AG10803 (cell line): ENCODE measurements at places on chromosomes 13 and 19.

- peak; percentile 37 for DNase-seq
Observed at GRCh38 chr13:29454931-29455481, 140.5 kb downstream of the SLC7A1 start.

DNA sequence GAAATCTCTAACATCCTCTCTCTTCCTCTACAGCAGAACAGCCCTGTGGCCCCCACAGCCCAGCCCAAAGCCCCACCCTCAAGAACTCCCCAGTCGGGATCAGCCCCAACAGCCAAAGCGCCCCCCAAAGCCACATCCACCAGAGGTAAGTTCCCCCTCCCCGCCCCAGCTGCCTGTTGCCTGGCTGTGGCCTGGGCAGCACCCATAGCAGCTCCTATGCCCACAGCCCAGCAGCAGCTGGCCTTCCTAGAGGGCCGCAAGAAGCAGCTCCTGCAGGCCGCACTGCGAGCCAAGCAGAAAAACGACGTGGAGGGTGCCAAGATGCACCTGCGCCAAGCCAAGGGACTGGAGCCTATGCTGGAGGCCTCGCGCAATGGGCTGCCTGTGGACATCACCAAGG is 14.5 kb downstream of the CC2D1A start:
- DNase-seq = no peak

GRCh38 chr13:99085139-99085807 is 107.4 kb upstream of the DOCK9 start:
- no peak for DNase-seq

DNA sequence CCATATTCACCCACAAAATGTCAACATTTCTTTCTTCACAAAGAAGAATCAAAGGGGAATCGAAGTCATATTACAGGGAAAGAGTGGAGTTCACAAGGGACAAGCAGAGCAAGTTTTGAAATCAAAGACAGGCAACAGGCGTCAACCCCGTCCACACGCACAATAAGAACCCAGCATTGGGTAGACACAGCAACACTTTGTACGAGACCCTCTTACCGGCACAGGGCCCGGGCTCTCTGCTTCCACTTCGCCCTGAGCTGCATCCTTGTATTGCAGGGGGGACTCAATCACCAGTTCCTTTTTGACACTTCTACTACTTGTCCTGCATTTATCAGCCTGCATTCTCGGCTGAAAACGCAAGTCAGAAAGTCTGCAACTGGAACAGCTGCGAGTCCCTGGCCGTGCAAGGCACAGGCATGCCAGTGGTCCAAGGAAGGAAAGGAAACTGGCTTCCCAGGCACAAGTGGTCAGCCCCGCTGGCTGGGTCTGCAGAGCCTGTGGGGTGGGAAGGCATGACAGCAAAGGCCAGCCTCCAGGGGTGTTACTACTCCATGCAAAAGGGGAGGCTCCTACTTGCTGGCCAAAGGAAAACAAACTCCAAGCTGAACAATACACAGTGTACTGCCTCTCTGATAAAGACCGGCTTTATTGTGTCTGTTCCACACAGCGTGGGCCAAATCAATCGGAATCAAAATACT is at the start of gene DOCK9:
Gene DOCK9, minus strand, starts transcription at position 497 of the 698 bp plus-strand sequence. Its CDS starts 155 bp downstream, at position 342.
- DNase-seq = peak; percentile 66

- no peak for DNase-seq
Observed at GRCh38 chr19:2942928-2943640, 1.7 kb downstream of the ZNF77 start.

- peak; percentile 22 for DNase-seq
Observed at GRCh38 chr13:30398601-30399072, 23.7 kb upstream of the UBE2L5 start.

- no peak for DNase-seq
Observed at GRCh38 chr13:110507678-110508381, 53.7 kb downstream of the RAB20 start.

DNA sequence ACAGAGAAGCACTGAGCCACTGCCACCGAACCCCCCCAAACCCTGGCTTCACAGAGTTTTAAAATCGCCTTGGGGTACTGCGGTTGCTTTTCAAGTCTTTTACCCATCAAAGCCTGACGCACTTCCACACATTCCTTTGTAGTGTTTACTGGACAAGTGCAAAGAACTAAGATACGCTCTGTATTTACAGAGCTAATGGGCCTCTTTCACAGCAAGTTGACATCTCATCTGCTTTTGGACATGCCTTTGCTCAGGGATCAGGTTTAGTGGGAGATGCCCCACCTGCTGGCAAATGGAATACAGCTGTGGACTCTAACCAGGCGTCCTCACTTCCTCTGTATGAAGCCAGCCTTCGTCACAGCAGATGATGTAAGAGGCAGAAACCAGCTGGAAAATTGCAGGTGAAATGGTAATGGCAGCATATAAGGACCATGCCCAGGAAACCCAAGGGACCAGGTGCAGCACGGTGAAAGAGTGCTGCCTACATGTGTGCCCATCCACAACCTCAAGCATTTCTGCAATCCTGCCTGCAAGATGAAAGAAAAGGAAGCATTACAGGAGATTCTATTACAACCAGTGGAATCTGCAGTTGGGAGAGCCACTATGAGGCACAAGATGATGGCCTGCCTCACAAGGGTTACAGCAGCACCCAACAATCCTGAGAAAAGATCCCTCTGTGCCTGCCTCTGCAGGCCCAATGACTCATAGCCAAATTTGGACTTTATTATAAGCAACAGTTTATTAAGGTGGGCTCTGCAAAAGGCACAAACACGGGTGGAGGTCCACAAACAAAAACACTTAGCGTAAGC is 34.7 kb downstream of the BRD4 start:
- DNase-seq = peak; percentile 70

DNA sequence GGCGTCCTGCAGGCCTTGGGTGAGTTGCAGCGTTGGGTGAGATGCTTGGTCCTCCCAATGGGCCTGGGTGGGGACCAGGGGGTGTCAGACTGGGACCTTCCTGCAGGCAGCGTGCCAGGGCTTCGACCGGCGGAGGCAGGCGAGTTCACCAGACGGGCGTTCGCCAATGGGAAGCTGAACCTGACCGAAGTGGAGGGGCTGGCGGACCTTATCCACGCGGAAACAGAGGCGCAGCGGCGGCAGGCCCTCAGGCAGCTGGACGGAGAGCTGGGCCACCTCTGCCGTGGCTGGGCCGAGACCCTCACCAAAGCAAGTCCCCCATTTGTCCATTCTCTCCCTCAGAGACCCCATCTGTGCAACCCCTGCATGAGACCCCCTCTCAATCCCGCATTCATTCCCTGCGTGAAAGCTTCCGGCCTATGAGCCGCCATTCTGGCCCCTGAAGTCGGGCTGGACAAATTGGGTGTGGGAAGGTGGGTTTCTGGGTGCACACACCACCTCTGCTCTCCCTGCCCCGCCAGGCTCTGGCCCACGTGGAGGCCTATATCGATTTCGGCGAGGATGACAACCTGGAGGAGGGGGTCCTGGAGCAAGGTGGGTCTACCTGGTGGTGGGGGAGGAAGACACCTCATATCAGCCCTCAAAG is 1.2 kb downstream of the GTPBP3 start:
- no peak for DNase-seq

DNA sequence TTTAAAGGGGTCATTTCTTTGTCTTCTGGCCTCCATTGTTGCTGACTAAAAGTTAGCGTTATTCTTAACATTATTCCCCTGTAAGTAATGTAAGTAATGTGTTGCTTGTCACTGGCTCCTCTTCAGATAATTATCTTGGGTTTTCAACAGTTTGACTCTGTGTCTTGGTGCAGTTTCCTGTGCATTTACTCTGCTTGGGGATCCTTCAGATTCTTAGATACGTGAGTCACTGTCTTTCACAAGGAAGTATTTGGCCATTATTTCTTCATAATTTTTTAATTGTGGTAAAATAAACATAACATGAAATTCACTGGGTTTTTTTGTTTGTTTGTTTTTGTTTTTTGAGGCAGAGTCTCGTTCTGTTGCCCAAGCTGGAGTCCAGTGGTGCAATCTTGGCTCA is 13.5 kb upstream of the OR7D2 start:
- peak; percentile 16 for DNase-seq

DNA sequence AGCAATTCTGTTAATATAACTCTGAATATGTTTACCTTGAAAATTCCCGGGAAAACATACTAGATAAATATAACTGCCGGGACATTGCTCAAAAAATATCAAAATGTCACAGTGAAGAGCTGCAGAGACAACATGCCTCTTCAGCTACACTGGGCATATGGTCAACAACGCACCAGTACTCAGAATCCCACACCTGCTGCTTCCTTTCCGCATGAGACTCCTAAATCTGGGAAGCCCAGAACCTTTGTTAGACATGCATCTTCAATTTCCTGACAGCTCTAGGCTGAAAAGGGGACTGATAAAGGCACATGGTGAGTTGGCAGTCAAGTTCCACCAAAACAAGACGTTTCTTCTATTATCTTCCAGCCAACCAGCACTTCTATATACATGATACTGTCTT is 53.7 kb downstream of the USP12 start:
- DNase-seq = no peak

GRCh38 chr13:30762643-30763042 is 27.3 kb downstream of the ALOX5AP start:
- DNase-seq = no peak

- DNase-seq = no peak
Observed at GRCh38 chr13:65472336-65472735, 1757.8 kb downstream of the PCDH9 start.

GRCh38 chr19:45621389-45621788 is 17.8 kb downstream of the EML2 start:
- DNase-seq = no peak

DNA sequence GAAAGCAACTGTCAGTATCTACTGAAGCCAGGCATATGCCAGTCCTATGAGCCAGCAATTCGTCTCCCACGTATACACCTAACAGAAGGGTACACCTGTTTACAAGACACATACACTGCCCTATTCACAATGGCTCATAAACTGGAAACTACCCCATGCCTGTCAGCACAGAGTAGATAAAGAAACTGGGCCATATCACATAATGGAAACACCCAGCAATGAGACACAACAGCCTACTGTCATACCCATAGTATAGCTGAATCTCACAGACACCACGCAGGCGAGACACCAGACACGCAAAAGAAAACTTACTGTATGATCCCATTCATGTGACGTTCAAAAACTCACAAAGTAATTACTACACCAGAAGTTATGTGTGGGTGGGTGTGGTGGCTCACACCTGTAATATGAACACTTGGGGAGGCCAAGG is 15.7 kb downstream of the NOSIP start:
- no peak for DNase-seq

DNA sequence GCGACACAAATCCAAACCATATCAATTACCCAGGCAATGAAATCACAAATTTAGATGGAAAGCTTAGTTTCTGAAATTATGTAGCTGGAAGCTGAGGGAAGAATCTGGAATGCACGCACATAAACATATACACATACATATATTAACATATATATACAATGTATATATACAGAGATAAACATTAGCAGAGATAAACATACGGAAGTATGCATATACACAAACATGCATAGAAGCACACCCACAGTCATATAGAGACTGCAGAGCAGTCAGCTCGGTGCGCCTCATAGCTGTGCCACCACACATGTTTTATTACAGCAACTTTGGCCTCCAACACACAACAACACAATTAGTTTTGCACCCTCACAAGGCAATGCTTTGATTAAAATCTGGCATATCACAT is 288.1 kb downstream of the TEX29 start:
- DNase-seq = no peak

- DNase-seq = peak; percentile 29
Observed at GRCh38 chr13:23350009-23350408, 83.5 kb downstream of the SACS start.

DNA sequence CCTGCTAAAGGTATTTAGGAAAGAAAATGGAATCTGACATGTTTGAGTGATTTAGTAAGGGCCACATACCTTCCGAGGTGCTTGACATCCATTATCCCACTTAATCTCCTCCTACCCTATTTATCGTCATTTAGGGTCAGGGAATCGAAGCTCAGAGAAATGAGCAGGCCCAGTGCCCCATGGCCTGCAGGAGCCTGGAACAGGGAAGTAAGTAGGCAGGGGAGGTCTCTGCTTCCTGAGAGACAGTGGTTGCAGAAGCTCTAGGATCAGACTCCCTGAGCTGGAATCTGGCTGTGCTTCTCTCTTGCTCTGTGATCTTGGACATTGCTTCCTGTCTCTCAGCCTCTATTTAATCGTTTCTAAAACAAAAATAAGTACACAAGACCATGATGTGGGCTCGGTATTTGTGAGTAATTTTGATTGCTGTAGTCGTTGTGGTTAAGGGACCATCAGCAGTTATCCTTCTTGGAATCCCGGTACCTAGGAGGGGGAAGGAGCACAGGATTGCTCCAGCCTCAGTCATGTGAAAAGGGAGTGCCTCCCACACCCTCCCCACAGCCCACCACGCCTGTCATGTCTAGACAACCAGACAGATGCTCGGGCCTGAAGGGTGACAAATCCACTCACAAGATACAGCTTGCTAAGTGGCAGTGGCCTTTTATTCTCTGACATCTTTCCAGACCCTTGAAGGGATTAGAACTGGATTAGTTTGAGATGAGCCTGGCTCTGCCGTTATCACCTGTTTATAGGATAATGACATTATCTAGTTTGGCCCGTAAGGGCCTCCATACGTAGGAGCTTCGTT is 169.2 kb upstream of the TSHZ3 start:
- no peak for DNase-seq

DNA sequence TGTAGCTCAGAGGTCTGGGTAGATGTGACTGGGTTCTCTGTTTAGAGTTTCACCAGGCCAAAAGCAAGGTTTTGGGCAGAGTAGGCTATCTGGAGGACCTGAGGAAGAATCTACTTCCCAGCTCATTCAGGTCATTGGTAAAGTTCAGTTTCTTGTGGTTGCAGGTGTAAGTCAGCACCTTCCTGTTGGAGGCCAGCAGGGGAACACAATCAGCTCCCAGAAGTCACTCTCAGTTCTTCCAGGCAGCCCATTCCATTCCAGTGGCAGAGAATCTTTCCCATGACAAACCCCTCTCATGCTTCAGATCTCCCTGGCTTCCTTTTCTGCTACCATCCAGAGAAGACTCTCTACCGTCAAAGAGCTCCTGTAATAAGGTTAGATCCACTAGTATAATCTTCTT is 176.2 kb upstream of the UFM1 start:
- DNase-seq = no peak

GRCh38 chr13:35057858-35058257 is 115.8 kb downstream of the NBEA start:
- DNase-seq = no peak

- no peak for DNase-seq
Observed at GRCh38 chr19:7460562-7460966, 28.3 kb downstream of the PEX11G start.

GRCh38 chr19:6822311-6822670 is 49.8 kb downstream of the VAV1 start:
- no peak for DNase-seq

- no peak for DNase-seq
Observed at GRCh38 chr19:34588249-34588648, 88.7 kb downstream of the SCGB2B2 start.

DNA sequence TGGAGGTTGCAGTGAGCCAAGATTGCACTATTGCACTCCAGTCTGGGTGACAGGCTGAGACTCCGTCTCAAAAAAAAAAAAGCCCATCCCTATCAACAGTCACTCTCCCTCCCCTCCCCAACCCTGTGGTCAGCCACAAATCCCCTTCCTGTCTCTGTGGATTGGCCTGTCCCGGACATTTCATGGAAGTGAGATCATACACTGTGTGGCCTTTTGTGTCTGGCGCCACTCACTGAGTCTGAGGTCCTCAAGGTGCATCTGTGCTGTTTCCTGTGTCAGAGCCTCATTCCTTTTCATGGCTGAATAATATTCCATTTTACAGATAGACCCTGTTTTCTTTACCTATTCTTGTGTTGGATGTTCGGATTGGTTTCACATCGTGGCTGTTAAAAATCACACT is 149.5 kb downstream of the PTPRS start:
- peak; percentile 15 for DNase-seq

GRCh38 chr19:35056513-35057063 is 15.1 kb downstream of the HPN start:
- DNase-seq = no peak
